ENCODE measurements at places on chromosomes 1 and 21.

DNA sequence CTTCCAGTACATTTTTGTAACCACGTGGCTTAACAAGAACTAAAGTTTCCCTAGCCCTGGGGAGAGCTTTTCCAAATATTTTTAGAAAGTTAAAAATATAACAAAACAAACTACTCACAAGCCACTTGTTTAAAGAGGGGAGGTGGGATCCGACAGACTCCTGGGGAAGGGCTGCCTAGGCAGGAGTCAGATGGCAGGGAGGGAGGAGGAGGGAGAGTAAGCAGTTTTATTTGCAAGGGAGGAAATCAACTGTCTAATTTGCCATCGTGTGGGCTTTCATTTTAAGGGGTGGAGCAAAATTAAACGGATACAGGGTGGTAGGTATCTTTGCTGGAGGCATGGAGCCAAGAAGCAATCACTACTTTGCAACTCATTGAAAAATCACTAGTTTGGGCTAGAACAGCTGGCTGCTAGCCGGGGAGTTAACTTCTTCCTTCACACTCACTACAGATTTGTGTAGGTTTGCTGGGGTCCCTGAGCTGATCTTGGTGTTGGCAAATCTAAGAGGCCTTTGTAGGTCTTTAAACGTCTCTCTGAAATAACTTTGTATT is 8.8 kb downstream of the BARHL2 start:
- DNase-seq, result no peak

DNA sequence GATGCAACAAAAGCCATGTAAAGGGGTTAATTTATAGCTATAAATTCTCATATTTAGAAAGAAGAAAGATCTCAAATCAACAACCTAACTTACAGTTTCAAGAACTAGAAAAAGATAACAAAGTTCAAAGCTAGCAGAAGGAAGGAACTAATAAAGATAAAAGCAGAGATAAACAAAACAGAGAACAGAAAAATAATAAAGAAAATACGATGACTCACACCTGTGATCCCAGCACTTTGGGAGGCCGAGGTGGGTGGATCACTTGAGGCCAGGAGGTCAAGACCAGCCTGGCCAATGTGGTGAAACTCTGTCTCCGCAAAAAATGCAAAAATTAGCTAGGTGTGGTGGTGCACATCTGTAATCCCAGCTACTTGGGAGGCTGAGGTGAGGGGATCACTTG is 12.4 kb upstream of the TMEM183A start:
- DNase-seq, result no peak

DNA sequence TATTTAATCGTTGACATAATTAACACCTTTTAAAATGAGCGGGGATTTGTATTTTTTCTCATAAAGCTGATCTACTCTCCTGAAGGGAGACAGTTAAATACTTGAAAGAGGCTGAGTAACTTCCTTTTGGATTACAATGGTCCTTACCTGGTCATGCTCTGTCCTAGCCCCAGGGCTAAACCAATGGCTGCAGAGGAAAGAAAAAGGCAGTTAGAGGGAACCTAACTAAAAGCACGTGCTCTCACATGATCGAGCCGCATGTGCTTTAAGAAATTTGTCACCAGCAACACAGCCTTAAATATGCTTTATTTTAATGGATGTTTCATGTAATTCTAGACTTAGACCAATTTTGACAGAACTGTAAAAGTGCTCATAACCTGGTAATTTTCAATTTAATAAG is 132.7 kb downstream of the GPATCH2 start:
- DNase-seq, result no peak

- DNase-seq, result no peak
Observed at GRCh38 chr1:208541225-208541855, 297.2 kb upstream of the PLXNA2 start.

DNA sequence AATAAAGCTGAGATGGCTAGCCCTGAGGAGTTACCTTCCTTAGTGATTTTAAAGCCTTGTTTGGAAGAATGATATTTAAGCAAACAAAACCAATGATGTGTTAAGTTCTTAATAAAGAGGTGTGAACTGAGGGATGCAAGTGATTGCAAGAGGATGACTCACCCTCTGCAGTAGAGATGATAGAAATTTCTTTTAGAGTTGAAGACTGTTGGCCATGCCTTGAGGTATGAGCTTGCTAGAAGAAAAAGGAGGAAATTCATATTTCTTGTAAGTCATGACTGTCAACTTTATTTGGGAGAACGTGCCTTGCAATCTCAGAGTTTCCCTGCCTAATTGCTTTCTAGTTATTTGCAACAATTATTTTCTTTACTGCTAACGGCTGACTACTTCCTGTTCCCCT is 94.7 kb downstream of the PLA2G4A start:
- no peak for DNase-seq

GRCh38 chr1:31663622-31664452 is 19.2 kb upstream of the PEF1 start:
- DNase-seq, result no peak

DNA sequence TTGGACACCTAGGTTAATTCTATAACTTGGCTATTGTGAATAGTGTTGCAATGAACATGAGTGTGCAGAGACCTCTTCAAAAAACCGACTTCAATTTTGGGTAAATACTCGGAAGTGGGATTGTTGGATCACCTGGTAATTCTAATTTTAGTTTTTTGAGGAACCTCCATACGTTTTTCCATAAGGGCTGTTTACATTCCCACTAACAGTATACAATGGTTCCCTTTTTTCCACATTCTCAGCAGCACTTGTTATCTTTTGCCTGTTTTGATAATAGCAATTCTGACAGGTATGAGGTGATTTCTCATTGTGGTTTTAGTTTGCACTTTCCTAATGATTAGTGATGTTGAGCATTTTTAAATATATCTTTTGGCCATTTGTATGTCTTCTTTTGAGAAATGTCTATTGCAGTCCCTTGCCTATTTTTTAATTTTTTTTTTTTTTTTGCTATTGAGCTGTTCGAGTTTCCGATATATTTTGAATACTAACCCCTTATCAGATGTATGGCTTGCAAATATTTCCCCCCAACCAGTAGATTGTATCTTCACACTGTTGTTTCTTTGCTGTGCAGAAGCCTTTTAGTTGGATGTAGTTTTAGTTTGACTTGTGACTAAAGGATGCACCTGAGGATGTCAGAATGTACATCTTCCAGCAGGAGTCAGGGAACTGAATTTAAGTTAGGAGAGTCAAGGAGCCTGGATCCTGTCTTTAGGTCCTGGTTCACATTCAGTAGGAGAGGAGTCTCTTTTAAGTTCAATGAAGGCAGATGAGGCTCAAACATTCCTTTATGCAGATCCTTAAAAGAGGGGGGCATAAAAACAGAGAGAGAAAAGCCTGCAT is 120.0 kb downstream of the S1PR1 start:
- DNase-seq, result no peak

- no peak for DNase-seq
Observed at GRCh38 chr1:58468612-58469011, 77.9 kb downstream of the OMA1 start.

- no peak for DNase-seq
Observed at GRCh38 chr1:235902677-235903542, 36.2 kb upstream of the LYST start.

GRCh38 chr21:44526096-44526997 is 13.6 kb downstream of the KRTAP10-1 start:
- DNase-seq, result no peak

- no peak for DNase-seq
Observed at GRCh38 chr1:116314305-116314919, 58.6 kb upstream of the ATP1A1 start.

DNA sequence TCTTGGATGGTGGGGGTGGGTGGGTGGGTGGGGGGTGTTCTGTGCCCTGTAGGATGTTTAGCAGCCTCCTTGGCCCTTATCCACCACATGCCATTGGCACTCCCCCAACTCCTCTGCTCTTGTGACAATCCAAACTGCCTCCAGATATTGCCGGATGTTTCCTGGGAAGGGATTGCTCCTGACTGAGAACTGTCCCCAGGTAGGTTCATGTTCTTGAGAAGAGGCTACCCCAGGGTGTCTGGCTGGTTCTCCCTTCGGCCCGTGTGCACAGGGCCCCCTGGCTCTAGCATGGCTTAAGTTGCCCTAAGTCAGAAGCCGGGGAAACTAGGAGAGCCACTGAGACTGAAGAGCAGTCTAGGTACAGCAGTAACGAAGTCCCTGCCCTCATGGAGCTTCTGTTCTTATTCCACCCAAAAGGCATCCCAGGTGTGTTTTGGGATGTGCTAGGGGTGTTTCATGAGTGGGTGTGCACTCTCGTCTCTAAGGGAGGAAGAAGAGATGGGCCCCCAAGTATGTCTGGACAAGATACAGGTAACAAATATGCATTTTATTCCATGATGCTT is 19.8 kb upstream of the THRAP3 start:
- no peak for DNase-seq

DNA sequence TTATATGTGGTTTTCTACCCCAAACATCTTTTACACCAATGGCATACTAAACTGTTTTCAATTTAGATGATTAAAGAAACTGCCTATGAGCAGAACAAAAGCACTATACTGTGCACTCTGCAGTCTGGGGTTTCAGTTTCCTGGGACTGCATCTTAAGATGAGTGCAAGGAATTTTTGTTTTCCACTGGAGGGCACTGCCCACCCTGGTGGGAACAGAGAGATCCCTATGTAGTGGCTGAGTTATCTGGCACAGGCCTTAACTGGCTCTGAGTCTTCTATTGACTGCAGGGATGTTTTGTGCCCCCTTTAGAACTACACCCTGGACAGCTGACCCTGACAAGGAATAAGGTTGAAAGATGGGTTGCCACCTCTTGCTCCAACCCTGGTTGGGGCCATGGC is 12.0 kb downstream of the PROK1 start:
- no peak for DNase-seq

DNA sequence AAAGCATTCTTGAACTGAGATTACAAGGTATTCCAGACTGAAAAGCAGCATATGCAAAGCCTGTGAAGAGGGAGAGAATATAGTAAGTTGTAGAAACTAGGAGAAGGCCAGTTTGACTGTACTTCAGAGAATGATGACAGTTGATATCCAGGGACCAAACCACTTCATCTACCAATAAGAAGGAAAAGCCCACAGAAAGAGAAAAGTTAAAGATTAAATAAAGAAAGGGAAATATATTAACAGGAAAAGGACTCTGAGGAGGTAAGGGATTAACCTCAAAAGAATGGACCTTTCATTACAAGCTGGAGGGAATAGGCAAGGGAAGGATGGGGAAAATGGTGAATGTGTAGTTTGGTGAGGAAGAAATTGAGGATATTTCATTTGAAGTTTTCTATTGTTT is 180.2 kb upstream of the CACYBP start:
- DNase-seq, result no peak

GRCh38 chr1:214823311-214824117 is 220.5 kb downstream of the CENPF start:
- DNase-seq, result no peak

DNA sequence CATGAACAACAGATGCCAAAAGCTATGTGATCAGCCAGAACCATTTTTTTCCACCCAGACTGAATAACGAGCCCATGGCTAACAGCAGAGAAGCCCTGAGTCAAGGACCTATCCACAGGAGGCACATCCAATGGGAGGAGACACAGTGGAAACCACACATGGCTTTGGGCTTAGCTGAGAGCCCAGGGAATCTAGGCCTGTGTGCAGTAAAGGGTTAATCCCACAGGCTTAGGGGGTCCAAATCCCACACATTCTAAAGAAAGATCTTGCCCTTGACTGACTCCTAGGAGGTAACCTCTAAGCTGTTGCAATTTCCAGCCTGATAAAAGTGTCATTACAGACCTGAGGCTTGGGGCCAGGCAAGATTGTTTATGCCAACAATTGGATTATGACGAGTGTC is 194.5 kb downstream of the DSCAM start:
- no peak for DNase-seq

- DNase-seq, result no peak
Observed at GRCh38 chr1:230814949-230815692, 53.2 kb downstream of the C1orf198 start.

GRCh38 chr1:2855206-2856065 is 53.9 kb upstream of the TTC34 start:
- no peak for DNase-seq

GRCh38 chr1:190303501-190303900 is 174.2 kb downstream of the BRINP3 start:
- no peak for DNase-seq
